A549 treated with CORT108297 at 1 μM for 4 hours (cell line): ENCODE measurements at places on chromosomes 16 and 17. TPM values are rescaled to one million over a fixed set of nuclear protein-coding genes. Genes with fewer than 3 reads are reported as not detected.

The SDK2 gene
- total RNA-seq, result 0.38 to 0.54 TPM (median 0.50 TPM) in 5 replicates

The SOST gene
- 0.04 to 0.07 TPM in 2 of 5 replicates, not detected in the others for total RNA-seq

The ACADVL gene
- 308 to 483 TPM (median 455 TPM) in 5 replicates for total RNA-seq

The MLKL gene
- 26.8 to 36.6 TPM (median 28.1 TPM) in 5 replicates for total RNA-seq

The CTRB1 gene
- not detected in 5 replicates for total RNA-seq

The ZNF423 gene
- total RNA-seq, result 0.06 to 0.46 TPM (median 0.07 TPM) in 5 replicates

The MYH8 gene
- total RNA-seq, result not detected in 5 replicates

The CACNG1 gene
- 0.08 to 0.25 TPM (median 0.14 TPM) in 4 of 5 replicates, not detected in the other for total RNA-seq

The HS3ST3A1 gene
- total RNA-seq, result 0.10 to 0.21 TPM (median 0.14 TPM) in 4 of 5 replicates, not detected in the other

The SLC16A6 gene
- 0.31 to 0.62 TPM (median 0.51 TPM) in 5 replicates for total RNA-seq

The PLD2 gene
- 19.1 to 29.3 TPM (median 26.6 TPM) in 5 replicates for total RNA-seq

The TMC6 gene
- 7.4 to 13.1 TPM (median 12.0 TPM) in 5 replicates for total RNA-seq

The CMTM2 gene
- total RNA-seq, result not detected in 5 replicates

The SCGB1C2 gene
- total RNA-seq, result not detected in 5 replicates

The MYO15A gene
- total RNA-seq, result 0.27 to 0.58 TPM (median 0.35 TPM) in 5 replicates

The RAB37 gene
- total RNA-seq, result 0.87 to 1.7 TPM (median 1.2 TPM) in 5 replicates

The TCAP gene
- 0.52 to 1.4 TPM (median 0.92 TPM) in 5 replicates for total RNA-seq

The SMIM5 gene
- total RNA-seq, result 0.31 to 0.72 TPM (median 0.70 TPM) in 5 replicates

The TIMP2 gene
- total RNA-seq, result 185 to 241 TPM (median 206 TPM) in 5 replicates

The SOX9 gene
- total RNA-seq, result 7.8 to 11.3 TPM (median 10.5 TPM) in 5 replicates

The LHX1 gene
- 2.1 to 3.2 TPM (median 2.6 TPM) in 5 replicates for total RNA-seq

The CMTM1 gene
- 0.63 to 1.7 TPM (median 1.2 TPM) in 5 replicates for total RNA-seq

The CDH5 gene
- 0.09 to 0.22 TPM (median 0.16 TPM) in 5 replicates for total RNA-seq

The SLC38A8 gene
- not detected in 5 replicates for total RNA-seq

The SEZ6L2 gene
- total RNA-seq, result 16.9 to 23.6 TPM (median 21.7 TPM) in 5 replicates

The NKD1 gene
- 0.25 to 0.37 TPM (median 0.29 TPM) in 5 replicates for total RNA-seq

The DCUN1D3 gene
- 4.3 to 5.5 TPM (median 4.6 TPM) in 5 replicates for total RNA-seq

The SLC16A5 gene
- total RNA-seq, result 18.6 to 35.9 TPM (median 32.2 TPM) in 5 replicates

The TBX2 gene
- 4.5 to 7.6 TPM (median 7.0 TPM) in 5 replicates for total RNA-seq

The ATXN2L gene
- total RNA-seq, result 94.5 to 143 TPM (median 129 TPM) in 5 replicates

The PDE6G gene
- 1.5 to 3.5 TPM (median 2.3 TPM) in 5 replicates for total RNA-seq

The CLDN6 gene
- total RNA-seq, result 0.30 to 0.53 TPM (median 0.35 TPM) in 5 replicates

The TMC7 gene
- 7.2 to 10.8 TPM (median 9.9 TPM) in 5 replicates for total RNA-seq

The CBX8 gene
- 11.5 to 22.3 TPM (median 21.0 TPM) in 5 replicates for total RNA-seq

The VTN gene
- total RNA-seq, result 16.9 to 24.9 TPM (median 20.6 TPM) in 5 replicates

The KRT31 gene
- total RNA-seq, result not detected in 5 replicates

The KRTAP4-5 gene
- total RNA-seq, result not detected in 5 replicates

The RSKR gene
- 3.0 to 5.5 TPM (median 4.8 TPM) in 5 replicates for total RNA-seq

The CX3CL1 gene
- total RNA-seq, result 0.03 to 0.17 TPM (median 0.07 TPM) in 5 replicates

The SMIM36 gene
- not detected in 5 replicates for total RNA-seq

The CFAP119 gene
- total RNA-seq, result 4.4 to 9.9 TPM (median 9.0 TPM) in 5 replicates

The NAGLU gene
- total RNA-seq, result 29.5 to 51.1 TPM (median 46.9 TPM) in 5 replicates

The DHX40 gene
- 33.5 to 45.8 TPM (median 39.2 TPM) in 5 replicates for total RNA-seq

The NMRAL1 gene
- 39.4 to 48.9 TPM (median 46.3 TPM) in 5 replicates for total RNA-seq

The KANSL1 gene
- total RNA-seq, result 22.1 to 24.5 TPM (median 22.8 TPM) in 5 replicates
